ENCODE measurements at places on chromosomes 5 and 9. TPM values are rescaled to one million over a fixed set of nuclear protein-coding genes. Genes with fewer than 3 reads are reported as not detected.

DNA sequence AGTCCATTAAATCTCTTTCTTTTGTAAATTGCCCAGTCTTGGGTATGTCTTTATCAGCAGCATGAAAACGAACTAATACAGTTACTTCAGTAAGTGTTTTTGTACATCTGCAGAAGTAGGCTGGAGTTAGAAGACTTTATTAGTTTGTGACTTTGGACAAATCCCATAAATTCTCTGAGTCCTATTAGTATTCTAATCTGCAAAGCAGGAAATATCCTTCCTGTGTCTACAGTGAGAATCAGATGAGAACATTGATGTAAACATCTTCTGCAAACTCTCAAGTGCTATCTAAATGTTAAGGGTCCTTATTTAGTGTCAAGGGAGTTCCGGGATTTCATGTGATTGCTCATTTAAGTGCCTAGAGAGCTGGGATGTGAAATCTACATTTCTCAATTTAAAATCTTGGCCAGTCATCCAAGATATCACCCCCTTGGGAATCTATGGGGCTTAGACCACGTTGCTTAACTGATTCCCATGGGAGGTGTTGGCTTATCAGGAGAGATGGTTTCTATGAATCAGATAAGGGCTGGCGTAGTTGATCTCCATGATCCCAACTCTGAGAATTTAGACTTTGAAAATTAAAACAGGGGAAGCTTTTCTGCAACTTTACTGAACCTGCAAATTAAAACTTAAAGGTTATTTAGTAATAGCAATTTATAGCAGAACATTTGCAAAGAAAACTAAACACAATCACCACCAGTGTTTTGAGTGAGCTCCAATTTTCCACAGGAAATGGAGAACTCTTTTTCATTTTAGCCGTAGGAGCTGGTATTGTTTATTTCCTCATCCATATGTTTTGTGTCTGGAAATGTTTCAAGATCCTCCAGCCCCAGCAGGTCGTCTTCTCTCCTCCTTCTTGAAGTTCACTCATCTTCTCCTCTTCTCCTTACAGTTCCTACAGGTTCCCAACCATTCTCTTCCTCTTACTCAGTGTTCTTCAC is 241.6 kb upstream of the CD180 start:
- DNase-seq = no peak

DNA sequence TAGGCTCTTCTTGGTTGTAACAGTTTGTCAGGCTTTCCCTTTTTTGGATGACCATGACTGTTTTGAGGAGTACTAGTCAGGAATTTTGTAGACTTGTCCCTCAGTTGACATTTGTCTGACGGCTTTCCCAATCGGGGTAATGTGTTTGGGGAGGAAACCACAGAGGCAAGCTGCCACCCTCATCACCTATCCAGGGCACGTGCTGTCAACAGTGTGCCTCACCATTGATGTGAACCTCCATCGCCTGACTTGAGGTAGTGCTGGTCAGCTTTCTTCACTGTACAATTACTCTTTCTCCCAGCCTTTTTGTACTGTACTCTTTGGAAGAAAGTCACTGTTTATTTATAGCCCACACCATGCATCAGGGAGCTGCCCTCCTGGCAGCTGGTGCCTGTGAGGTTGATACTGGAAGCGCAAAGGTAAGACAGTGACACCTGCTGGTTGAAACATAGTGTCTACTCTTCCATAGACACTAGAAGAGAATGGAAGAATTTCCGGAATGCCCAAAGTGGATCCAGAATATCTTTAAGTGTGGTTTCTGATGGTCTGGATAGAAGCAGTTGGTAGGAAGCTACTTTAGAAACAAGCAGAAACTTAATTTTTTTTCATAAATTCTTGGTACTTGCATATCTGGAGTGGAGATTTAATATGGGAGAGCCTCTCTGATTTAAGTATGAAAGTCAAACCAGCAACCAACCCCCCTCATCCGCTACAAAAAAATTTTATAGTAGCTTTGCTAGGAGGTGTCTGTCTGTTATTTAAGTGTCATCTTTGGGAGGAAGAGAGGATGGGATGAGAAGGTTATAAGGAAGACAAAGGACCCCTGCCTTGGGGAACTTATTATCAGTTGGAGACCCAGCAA is 69.3 kb downstream of the SNX30 start:
- DNase-seq = peak; percentile 35

DNA sequence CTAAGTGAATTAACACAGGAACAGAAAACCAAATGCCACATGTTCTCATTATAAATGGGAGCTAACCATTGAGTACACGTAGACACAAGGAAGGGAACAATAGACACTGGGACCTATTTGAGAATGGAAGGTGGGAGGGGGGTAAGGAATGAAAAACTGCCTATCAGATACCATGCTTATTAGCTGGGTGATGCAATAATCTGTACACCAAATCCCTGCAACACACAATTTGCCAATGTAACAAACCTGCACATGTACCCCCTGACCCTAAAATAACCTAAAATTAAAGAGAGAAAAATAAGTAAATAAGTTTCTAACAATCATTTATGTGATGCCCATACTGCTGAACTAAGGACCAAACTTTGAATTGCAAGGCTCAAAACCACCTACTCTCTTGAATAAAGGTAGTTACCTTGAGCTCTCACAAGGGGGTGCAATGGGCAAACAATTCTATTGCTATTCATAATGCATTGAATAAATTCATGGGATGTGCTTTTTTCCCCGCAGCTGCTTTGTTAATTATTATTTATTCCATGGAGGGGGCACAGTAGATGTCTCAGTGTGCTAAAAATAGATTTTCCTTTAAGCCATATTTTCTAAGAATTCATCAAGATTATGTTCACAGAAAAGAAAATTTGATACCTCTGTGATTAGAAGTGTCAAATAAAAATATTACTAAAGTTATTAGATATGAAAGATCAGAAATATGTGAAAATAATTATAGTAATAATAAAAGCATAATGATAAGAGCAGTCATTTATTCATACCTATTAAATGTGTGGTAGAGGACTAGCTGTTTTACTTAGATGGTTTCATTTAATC is 76.2 kb upstream of the PTPN3 start:
- DNase-seq = peak; percentile 30

DNA sequence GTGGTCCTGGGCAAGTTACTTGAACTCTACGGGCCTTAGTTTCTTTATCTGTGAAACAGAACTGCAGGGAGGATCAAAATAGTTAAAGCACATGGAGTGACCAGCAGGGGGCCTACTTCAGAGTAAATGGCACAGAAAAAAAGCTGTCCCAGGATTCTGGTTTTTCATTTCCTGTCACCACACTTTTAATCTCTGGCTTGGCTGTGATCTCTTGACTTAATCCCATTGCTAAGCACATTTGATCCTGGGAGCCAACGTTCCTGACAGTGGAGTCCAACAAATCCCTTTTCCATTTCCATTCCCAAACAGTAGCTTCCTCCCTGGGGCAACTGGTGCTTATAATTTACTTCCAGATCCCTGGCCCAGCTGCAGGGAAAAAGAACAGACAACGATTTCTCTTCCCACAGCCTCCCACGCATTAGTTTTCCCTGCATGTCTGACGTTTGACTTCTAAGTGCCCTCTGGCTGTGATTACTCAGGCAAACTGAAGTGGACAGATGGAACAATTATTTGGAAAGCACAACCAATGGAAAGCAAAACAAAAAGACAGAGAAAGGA is 136.5 kb upstream of the STK32A start:
- no peak for DNase-seq

DNA sequence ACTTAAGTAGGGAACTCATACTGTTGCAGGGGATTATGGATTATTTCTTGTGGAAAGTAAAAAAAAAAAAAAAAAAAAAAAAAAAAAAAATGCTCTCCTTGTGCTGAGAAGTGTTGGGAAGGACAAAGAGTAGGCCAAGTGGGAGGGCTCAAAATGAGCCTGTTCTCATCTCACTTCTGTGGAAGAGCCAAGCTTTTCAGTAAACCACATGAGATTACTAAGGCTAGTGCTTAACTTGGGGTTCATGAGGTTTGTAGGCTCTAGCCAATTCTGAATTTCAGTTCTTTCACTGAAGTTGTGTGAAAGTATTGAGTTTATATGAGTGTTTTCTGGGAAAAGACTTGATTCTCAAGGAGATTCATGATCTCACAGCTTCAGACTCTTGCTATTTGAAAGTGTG is 23.0 kb upstream of the CEP78 start:
- no peak for DNase-seq

DNA sequence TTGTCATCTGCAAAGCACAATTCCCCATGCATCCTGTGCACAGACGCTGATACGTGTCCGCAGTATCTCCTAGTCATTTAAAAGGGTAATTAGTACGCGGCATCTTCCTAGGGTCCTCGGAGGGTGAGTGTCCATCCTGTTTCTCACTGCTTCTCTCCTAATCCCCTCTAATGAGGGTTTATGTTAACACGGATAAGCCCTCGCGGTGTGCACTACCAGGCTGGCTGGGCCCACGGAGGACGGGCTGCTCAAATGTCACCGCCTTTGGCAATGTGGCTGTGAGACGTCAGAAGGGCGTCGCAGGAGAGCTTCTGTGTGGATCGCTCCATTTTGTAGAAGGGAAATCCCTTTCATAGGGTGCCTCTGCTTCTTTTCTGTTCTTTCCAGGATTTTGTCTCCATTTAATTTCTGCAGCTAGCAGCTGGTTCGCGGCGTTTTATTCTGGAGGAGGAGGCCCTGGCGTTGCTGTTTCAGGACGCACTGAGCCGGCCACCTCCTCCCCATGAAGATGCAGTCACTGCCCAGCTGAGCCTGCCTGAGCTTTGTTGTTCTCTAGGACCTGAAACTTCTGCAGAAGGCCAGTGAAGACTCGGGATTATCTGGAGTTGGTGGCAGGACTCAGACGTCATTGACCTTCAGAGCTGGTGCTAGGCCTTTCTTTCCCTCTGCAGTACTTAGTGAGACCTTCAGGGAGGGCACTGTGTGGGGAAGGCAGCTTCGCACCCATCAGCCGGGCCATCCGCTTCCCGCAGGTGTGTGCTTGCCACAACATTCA is 326.1 kb upstream of the IRX1 start:
- no peak for DNase-seq

DNA sequence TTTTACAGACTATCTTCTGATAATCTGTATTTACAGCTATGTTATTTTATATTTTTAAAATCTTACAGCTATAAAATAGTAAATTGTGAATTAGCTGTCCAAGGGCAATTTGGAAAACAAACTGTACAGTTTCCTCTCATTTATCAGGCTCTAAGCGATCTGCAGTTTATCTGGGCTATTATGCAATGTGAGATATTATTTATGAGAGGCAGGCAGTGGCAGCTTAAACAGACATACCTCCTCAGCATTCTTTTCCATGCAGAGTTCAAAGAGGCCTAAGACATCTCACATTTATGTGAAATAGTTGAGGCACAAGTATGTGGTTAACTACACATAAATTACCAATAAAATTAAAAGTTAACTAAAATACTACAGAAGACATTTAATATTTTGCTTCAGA is 10.2 kb downstream of the NIPSNAP3B start:
- DNase-seq = no peak

GRCh38 chr9:75175395-75175794 is 87.1 kb downstream of the OSTF1 start:
- no peak for DNase-seq

GRCh38 chr5:95843733-95844223 is 21.3 kb upstream of the GLRX start:
- no peak for DNase-seq

- DNase-seq = no peak
These were observed 41.6 kb downstream of the SLC44A1 start for GRCh38 chr9:105286098-105286497.

DNA sequence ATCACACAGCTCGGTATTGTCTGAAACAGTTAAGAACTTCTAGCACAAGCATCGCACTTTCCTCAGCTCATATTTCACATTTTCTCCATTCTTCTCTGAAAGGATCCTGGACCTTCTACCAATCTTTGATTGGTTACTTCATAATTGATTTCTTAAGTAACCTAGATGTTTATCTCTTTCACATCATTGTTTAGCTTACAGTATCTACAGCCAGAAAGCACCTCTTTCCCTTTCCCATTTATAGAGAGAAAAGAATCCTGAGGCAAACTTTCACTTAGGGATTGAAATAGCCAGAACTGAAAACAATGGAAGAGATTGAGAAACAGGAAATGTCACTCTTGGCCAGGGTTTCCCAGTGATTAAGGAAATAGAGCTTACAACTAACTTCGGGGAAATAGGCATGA is 2.5 kb downstream of the IL33 start:
- DNase-seq = no peak

- no peak for DNase-seq
These were observed 29.5 kb downstream of the TGFBI start for GRCh38 chr5:136058039-136058971.

DNA sequence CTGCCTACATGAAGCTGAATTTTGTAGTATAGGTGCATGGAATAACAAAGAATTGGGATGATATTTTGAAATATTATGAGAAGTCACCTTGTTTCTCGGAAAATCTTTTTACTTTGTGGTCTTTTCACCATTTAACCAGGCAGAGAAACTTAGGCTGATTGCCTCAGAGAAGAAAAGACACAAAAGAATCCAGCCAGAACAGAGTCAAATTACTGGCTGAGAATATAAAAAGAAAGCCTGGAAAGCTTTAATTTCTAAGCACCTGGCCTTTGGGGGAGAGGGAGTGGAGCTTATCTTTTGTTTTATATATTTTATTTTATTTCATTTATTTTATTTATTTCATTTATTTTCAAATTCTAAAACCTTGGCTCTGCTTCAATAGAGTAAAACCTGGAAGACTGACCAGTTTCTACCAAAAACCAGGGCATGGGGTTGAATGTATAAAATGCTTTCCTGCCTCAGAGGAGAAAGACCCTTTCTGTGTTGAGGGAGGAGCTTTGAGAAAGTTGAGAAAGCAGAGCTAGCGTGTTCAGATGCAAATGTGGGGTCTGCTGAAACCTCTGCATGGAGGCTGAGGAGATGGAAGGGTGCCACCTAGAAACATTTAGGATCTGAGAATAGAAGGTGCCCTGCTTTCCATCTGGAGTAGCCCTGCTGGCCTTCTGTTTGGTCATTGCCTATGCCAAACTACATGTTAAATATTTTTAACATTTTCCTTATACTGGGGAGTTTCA is 81.6 kb downstream of the NREP start:
- DNase-seq = no peak

DNA sequence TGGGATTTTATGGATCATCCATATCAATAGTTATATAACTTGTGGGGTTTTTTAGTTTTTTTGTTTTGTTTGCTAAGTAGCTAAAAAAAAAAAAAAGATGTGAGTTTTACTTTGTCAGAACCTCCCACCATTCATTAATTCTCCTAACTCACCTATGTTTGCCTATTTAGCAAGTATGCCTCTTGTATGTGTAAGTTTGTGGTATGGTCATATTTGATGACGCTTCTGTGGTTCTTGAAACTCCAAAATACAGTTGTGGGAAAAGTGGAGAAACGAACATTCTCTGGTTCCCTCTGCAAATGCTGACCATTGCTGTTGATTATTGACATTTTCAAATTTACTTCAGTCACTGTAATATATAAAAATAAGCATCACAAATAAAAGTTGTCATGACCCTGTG is 75.7 kb downstream of the PBX3 start:
- DNase-seq = no peak

GRCh38 chr9:136052991-136053756 is 41.9 kb downstream of the NACC2 start:
- DNase-seq = no peak

TAF7 gene
- total RNA-seq = 119 TPM

SLC46A2 gene
- not detected for total RNA-seq

GRIN1 gene
- total RNA-seq = 29.8 TPM

FYB1 gene
- total RNA-seq = 1.6 TPM
